Activated naive CD4-positive, alpha-beta T cell treated with anti-CD3 and anti-CD28 coated beads, Interleukin-2, amount 50 U/mL, for 72 hours (primary cell): ENCODE measurements at places on chromosomes 2 and 18. TPM values are rescaled to one million over a fixed set of nuclear protein-coding genes. Genes with fewer than 3 reads are reported as not detected.
A peak's percentile ranks its signal among the peaks of the same experiment; 100 is the strongest.

Gene PREB
- 52.9 TPM for total RNA-seq

Gene CDK15
- total RNA-seq = not detected

DNA sequence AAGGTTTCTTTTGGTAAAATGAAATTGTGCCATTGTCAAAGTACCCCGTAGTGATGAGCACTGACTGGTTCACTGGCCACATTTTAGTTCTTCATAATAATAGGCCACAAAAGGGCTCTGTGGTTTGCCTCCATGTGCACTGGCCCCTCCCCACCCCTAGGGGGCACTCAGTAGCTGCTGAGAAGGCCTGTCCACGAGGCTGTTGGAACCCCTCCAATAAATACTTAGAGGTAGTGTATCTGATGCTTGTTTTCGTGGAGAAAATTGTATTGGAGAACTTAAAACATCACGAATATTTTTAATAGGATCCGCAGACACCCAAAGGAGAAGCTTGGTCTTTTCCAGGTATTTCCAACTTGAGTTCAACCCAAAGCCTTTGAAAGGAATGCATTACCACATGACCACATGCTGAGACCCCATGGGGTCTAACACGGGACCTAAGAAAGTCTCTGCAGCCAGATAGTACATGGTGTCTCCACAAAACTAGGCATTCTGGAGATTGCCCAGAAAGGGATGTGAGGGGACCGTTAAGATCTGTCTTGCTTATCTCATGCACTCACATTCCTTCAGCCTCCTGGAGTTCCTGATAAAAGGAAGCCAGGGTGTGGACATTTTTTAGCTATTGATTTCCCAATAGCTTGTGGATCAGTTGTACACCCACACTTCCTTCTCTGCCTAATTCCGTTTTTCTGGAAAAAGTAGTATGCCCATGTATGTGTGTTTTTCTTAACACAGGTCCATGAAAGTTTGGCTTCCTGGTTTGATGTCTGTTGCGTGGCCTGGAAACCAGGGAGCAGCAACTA is 28.5 kb upstream of the NOSTRIN start:
- DNase-seq = peak; percentile 58

GRCh38 chr2:168751104-168751740 is 51.2 kb upstream of the NOSTRIN start:
- DNase-seq = no peak

- DNase-seq = no peak
These were observed 379.8 kb upstream of the LINC00305 start for GRCh38 chr18:64528646-64529045.
